Ureter (tissue), 1 donor: ENCODE measurements at places on chromosomes 13 and 19. TPM values are rescaled to one million over a fixed set of nuclear protein-coding genes. Genes with fewer than 3 reads are reported as not detected.

The PIH1D1 gene
- 47.4 TPM for total RNA-seq

The FXYD5 gene
- 136 TPM for total RNA-seq

The KLK6 gene
- total RNA-seq = not detected

The ZNF837 gene
- total RNA-seq = 3.6 TPM

The KLK10 gene
- 0.29 TPM for total RNA-seq

The RANBP3 gene
- total RNA-seq = 94.3 TPM

The DAND5 gene
- total RNA-seq = not detected

The FFAR2 gene
- 0.36 TPM for total RNA-seq

The UPF1 gene
- 83.4 TPM for total RNA-seq

The PLK5 gene
- total RNA-seq = not detected

DNA sequence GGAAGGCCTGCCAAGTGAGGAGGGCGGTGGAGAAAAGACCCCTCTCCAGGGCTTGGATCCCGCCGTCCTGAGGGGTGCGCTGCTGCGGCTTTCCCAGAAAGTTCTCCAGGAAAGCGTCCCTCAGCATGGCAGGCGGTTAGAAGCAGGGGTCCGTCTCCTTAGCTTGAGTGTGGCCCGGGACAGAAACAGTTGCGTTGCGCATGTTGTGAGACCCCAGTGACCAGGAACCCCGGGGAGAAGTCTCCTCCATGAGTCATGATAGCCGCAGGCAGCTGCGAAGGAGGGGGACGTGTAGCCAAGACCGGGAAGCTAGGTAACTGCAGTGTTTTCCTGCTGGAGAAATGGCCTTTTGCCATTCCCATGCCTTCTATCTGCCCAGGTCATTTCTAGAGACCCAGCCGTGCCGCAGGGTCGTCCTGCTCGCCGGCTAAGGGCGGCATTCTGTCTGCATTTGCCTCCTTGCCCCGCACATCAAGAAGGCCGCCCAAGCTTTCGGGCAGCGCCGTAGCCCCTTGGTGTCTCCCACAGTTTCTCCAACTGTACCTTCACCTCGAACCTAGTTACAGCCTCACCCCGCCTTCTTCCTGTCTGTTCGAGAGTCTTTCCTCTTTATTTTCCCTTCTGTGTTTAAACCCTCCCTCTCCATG lies 64.3 kb downstream of the TM9SF2 start:
- no peak for DNase-seq

DNA sequence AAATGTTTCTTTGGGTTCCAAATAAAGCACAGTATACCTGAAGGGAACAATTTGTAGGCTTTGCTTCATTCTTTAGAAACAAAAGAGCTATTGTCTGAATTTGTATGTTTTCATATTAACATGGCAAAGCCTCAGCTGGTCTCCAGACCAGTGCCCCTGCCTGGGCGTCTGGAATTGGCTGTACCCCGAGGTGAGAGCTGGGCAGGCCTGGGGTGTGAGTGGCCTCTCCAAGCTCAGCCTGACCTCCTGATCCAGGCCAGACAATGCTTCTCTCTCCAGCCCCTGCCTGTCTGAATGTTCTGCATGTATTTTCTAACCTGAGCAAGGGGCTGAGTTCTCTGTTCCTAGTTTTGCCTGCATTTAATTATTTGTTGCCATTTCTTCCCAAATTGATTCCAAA lies 66.3 kb upstream of the MCF2L start:
- no peak for DNase-seq

DNA sequence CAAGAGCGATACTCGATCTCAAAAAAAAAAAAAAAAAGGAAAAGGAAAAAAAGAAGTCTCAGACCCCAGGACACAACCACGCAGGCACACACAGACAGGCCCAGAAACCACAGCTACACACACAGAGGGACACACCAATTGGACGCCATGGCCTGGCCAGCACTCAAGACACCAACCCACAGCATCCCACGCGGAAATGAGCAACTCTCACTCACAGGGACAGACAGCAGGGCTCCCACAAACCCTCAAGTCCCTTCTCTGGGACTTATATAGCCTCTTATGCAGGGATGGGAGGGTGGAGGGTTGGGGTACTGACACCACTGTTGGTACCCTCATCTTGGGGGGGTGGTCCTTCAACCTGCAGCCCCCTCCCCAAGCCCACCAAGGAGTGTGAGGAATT lies 5.9 kb downstream of the NOTCH3 start:
- DNase-seq = no peak

DNA sequence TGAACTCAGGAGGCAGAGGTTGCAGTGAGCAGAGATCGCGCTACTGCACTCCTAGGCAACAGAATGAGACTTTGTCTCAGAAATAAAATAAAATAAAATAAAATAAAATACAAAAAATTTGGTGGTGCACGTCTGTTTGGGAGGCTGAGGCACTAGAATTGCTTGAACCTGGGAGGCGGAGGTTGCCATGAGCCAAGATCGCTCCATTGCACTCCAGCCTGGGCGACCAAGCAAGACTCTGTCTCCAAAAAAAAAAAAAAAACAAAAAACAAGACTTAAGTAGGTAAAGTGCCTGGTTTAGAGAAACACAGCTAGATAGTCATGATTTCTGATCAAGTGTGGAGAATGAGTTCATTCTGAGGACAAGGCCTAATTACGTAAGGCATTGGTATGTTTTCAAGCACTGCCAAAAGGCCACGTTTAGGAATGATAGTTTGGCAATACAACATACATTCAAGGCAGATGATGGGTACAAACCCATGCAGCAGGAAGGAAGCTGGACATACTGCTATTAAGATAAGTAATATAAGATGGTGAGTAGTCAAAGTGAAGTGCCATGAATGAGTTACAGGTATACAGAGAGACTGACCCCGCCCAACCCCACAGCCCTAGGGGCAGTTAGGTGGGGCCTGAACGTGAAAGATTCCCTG lies 4.8 kb upstream of the UCHL3 start:
- DNase-seq = no peak

- no peak for DNase-seq
Observed at GRCh38 chr13:38477676-38478075, 128.0 kb downstream of the UFM1 start.

DNA sequence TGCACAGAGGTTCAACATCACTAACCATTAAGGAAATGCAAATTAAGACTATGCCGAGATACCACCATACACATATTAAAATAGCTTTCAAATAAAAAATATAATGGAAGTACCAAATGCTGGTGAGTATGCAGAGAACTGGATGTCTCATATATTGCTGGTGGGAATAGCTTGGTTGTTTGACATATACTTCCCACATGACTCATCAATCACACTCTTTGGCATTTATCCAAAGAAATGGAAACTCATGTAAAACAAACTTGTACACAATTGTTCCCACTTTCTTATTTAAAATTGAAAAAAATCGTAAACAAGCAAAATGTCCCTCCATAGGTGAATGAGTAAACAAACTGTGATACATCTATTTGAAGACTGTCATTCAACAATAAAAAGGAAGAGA lies 982.6 kb upstream of the ATXN8OS start:
- DNase-seq = no peak

GRCh38 chr13:108249150-108249549 lies 20.4 kb upstream of the TNFSF13B start:
- DNase-seq = no peak

GRCh38 chr13:73948848-73949529 lies 185.2 kb downstream of the KLF12 start:
- DNase-seq = no peak

DNA sequence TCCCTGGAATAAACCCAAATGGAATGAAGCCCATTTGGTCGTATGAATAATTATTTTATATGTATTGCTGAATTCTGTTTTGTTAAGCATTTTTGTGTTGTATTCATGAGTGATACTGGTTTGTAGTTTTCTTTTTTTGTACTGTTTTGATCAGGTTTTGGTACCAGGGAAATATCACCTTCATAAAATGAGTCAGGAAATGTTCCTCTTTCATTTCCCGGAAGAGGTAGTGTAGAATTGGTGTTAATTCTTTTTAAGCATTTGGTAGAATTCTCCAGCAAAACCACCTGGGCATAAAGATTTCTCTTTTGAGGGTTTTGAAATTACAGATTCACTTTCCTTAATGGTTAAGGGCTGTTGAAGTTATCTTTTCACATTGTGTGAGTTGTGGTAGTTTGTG lies 13.3 kb downstream of the SPATA13 start:
- DNase-seq = no peak

GRCh38 chr13:39835253-39835652 lies 179.8 kb downstream of the COG6 start:
- no peak for DNase-seq

DNA sequence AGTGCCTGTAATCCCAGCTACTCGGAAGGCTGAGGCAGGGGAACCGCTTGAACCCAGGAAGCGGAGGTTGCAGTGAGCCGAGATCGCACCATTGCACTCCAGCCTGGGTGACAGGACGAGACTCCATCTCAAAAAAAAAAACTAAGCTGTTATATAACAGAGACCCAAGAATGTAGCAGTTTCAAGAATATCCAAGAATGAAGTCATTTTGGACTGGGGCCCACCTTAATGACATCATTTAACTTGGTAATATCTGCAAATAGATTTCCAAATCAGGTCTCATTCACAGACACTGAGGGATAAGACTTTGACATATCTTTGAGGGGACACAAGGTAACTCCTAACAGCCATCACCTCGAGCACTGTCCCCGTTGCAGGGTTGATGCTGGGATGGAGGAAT lies 36.5 kb upstream of the MRI1 start:
- no peak for DNase-seq

DNA sequence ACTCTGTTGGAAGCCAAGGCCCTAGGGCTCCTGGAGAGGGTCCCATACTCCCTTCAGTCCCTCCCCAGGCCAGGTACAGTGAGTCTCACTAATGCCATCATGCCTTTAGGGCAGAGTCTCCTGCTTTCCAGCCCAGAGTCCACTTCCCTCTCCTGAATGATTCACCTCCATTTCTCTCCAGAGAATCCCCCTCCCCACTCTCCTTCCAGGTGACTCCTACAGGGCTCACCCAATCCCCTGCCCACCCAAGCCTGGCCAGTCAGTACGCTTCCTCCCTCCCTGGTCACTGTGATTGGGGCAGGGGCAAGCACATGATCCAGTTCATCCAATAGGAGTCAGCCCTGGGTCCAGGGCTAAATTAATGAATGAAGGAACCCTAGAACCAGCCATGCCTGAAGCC lies 35.0 kb upstream of the PNMA8B start:
- DNase-seq = no peak

DNA sequence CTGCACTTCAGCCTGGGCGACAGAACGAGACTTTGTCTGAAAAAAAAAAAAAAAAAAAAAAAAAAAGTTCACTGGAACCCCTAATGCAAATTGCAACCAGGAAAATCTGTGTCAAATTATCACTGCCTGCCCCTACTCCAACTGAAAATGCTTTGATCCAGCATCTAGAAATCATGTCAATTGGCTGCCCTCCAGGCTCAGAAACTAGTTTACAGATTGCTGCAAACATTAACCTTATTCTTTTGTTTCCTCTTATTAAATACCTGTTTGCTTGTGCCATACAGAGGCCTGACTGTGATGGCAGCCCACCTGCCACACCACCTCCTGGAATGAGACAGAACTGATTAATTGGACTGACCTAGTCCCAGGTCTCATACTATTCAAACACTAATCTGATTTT lies 18.6 kb upstream of the AKT2 start:
- DNase-seq = no peak

GRCh38 chr13:39350461-39350881 lies 252.5 kb downstream of the LHFPL6 start:
- DNase-seq = no peak

DNA sequence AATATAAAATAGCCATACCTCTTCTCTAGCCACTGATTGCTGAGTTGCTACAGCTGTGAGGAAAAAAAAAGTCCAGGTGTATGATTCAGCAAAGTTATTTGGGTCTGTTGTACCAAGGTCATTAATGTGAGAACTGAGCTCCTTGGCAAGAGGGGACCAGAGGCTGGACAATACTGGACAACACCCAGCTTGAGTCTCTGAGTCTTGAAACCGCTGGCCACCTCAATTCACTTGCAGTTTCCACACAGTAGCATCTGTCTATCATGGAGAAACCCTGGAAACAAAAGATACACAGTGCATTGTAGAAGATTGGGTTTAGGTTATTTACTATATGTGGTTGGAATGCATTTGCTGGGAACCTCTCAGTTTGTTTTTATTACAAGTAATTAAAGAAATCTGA lies 60.4 kb downstream of the WDFY2 start:
- no peak for DNase-seq

DNA sequence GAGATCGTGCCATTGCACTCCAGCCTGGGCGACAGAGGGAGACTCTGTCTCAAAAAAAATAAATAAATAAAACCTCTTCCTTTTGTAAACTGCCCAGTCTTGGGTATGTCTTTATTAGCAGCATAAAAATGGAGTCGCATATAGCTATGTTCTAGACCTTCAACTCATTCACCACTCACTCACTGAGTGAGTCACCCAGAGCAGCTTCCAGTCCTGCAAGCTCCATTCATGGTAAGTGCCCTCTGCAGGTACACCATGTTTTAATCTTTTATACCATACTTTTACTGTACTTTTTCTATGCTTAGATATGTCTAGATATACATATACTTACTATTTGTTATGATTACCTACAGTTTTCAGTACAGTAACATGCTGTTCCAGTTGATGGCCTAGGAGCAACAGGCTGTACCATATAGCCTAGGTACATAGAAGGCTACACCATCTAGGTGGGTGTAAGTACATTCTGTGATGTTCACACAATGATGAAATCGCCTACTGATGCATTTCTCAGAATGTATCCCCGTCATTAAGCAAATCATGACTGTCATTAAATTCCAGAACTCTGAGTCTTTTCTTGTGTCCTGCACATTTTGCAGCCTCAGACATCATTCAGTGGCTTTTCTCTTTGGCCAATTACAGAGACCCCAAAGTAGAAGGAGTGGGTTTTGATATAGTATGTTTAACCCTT lies 13.7 kb upstream of the FARP1 start:
- no peak for DNase-seq

GRCh38 chr13:113445791-113446487 lies 7.3 kb downstream of the ADPRHL1 start:
- no peak for DNase-seq

GRCh38 chr19:34481861-34482379 lies 362 bp downstream of the WTIP start:
- no peak for DNase-seq

DNA sequence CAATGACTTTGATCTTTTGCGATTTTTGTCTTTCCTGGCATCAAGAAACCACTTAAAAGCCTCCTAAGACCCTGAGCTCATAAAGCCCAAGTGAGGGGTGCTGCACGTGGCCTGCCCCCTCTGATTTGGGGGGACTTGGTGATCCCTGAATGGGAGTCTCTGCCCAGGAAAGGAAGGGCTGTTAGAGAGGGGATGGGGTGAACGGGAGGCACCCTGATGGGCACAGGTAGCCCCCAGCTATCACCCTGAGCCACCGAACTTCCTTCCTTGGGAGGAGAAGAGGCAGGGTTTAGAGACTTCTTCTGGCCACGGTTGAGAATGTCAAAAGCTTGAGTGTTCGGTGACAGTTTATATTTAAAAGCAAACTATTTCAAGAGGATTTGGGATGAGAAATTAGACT lies 305.5 kb downstream of the ZNF536 start:
- DNase-seq = no peak

GRCh38 chr19:17441241-17442021 lies 7.0 kb downstream of the TMEM221 start:
- no peak for DNase-seq

GRCh38 chr19:19584356-19584755 lies 34.1 kb downstream of the PBX4 start:
- no peak for DNase-seq
